T-helper 9 cell (primary cell): ENCODE measurements at places on chromosomes 3 and 15.

DNA sequence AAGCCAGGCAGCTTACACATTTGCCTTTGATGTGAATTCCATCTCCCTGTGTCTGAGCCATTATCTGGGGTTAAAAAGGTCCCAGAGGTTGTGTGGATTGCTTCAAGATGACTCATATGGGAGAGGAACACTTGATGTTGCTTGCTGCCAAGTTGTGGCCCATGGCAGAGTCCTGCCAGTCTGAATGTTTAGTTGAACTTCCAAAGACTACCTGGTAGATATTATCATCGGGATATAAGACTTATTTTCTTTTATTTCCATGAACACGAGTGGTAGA, 85.6 kb downstream of the TJP1 start:
- no peak for DNase-seq

DNA sequence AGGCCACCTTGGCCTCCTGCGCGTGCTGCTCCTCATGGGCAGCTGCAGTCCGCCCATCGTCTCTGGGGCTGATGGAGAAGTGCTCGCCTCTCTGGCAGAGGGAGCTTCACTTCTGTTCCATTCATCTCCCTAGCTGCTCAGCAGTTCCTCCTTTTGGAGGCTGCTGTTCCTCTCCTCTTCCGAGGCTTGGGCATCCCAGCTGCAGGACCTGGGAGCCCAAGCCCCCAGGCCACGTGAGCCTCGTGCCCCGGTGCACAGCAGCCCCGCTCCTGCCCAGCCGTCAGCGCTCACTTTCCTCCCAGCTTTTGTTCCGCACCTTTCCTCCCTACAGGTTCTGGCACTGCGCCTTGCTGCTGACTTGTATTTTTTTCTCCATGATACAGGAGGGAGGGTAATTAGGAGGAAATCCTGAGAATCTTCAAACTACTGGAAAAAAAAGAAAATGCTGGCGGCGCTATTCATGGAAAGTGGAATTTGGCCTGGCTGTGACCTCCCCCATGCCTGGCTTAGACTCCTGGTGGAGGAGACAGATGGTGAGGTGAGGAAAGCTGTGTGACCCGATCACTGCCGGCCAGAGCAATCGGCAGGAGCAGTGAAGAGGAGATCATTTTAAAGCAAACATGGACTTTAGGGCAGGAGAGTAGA, 210.1 kb downstream of the CHST2 start:
- no peak for DNase-seq

- DNase-seq, result no peak
Measured at GRCh38 chr15:84829428-84829827, 12.3 kb downstream of the ALPK3 start.

- no peak for DNase-seq
Measured at GRCh38 chr3:194617143-194617671, 16.0 kb downstream of the TMEM44 start.

GRCh38 chr15:100103828-100104227, 237.9 kb downstream of the ADAMTS17 start:
- DNase-seq, result no peak

- no peak for DNase-seq
Measured at GRCh38 chr3:113210604-113211329, 590 bp upstream of the BOC start.

GRCh38 chr3:53691885-53692284, 154.3 kb downstream of the CHDH start:
- no peak for DNase-seq

GRCh38 chr3:98482717-98483482, 14.6 kb upstream of the OR5K2 start:
- no peak for DNase-seq

DNA sequence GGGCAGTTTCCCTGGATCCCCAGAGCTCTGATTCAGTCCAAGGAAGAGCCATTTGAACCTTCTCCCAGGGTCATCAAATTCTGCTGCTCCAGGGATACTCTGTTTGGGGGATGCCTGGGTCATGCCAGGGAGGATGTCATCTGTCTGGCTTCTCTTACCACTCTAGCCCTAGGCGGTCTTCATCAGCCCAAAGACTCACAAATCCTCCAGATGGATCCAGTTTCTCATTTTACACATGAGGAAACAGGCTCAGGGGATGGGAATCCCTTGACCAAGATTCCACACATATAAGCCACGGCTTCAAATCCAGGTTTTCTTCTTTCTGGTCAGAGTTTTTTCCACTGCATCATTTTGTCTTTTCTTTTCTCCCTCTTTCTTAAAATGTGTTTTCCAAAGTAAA, 36.7 kb downstream of the SLC28A1 start:
- no peak for DNase-seq

GRCh38 chr3:197874653-197875052, 75.3 kb upstream of the RPL35A start:
- no peak for DNase-seq

DNA sequence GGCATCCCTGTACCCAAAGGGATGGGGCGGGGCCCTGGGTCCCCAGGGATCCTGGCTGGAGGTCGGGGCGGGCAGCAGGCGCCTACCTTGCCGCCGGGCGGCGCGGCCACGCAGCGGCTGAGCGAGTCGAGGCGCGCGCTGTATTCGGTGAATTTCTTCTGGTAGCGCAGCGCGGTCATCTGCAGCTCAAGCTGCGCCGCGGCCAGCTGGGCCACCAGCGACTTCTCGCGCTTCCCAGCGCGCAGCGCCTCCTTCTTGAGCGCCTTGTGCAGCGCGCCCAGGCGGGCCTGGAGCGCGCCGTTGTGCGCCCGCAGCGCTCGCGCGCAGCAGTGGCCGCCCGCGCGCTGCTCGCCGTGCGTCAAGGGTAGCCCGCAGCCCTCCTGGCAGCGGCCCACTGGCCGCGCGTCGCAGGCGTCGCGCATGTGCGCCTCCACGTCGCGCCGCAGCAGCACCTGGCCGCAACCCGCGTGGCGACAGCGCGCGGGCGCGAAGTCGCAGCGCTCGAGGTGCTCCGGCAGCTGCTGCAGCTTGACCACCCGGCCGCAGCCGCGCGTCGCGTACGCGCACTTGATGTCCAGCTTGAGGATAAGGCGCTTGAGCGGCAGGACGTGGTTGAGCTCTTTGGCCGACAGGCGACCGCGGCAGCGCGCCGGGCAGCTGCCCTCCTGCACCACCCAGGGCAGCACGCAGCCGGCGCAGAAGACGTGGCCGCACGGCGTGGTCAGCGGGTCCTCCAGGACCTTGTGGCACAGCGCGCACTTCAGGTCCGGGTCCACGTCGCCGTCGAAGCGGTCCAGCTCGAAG, 522 bp downstream of the PDZRN3 start:
- DNase-seq, result no peak

DNA sequence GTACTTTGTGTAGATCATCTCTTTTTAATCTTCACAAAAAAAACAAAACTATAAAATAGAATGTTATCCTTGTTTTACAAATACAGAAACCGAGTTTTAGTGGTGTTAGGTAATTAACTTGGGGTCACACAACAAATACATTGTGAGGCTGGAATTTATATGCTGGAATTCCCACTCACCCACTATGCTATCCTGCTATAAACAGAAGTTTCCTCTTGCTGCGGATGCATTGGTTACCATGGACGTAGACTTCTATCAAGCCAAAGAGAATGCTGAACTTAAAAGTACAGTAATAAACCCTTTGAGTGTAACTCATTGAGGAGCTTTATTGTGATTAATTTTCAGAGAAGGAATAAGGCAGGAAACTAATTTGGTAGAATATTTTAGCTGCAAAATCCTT, 9.2 kb downstream of the SNAP23 start:
- DNase-seq, result no peak

DNA sequence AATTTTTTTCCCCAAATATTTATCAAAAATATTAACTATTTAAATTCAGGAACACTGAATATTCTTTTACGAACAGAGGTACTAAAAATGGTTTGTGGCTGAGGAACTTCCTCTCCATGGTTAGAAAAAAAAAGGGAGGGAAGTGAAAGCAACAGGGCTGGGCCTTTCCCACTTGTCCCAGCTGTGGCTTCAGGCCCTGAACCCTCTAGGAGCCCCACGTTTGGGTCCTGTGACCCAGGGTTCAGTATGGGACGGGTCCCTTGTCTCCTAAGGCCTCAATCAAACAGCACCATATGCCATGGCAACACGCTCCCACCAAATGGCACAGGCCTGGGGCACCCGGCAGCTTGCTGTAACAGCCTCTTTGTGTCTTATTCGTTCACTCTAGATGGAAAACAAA, 32.4 kb downstream of the POC1A start:
- no peak for DNase-seq

DNA sequence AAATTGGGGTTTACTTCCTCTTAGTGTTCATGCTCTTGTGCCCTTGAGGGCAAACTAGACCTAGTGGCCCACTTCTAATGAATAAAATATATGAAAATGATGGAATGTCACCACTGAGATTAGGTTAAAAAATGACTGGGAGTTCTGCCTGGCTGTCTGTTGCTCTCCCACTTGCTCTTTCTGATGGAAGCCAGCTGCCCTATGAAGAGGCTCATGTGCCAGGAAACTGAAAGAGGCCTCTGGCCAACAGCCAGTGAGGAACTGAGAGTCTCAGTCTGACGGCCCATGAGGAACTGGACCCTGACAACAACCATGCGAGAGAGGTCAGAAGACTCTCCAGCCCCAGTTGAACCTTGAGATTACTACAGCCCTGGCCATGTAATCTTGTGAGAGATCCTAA, 107.1 kb upstream of the FHIT start:
- DNase-seq, result no peak

GRCh38 chr3:10601151-10601856, 95.9 kb upstream of the ATP2B2 start:
- no peak for DNase-seq

- DNase-seq, result no peak
Measured at GRCh38 chr3:42911551-42911950, 5.6 kb downstream of the ZNF662 start.

GRCh38 chr15:40108061-40108854, 421 bp downstream of the BMF start:
- no peak for DNase-seq

- no peak for DNase-seq
Measured at GRCh38 chr15:70382009-70382749, 284.5 kb upstream of the TLE3 start.

GRCh38 chr3:43609406-43609805, 12.4 kb downstream of the ANO10 start:
- DNase-seq, result no peak

DNA sequence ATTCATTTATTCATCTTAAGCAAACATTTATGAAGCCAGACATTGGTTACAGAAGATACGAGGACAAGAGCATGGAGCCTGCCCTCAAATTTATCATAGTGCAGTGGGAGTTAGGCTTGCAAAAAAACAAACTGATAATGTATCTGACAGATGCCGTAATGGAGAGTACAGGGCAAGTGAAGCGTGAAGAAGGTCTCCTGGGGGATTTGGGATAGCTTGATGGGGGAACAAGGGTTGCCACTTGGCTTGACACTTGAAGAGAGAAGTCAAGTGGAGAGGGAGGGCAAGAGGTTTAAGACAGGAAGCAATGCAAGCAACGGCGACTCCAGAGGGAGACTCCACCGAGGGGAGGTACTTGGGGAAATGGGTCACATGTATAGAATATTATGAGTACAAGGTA, 129.3 kb downstream of the SSR3 start:
- no peak for DNase-seq

DNA sequence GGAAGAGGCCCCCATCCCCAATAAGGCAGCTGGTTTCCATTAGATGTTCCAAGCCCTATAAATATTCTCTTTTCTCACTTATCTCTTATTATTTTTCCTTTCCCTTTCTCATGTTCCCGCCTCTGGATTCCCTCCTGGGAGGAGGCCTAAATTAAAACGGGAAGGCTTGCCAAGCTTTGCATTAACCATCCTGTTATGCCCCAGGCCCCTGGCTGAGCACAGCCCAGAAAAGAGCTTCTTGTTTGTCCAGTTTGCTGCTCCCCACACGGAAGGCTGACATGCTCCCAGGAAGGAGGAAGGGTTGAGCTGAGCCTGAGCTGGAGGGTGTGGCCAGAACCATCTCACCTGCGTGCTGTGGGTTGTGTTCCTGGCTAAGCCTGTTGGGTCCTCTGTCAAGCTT, 63.1 kb upstream of the BOC start:
- no peak for DNase-seq

GRCh38 chr3:46960081-46960701, 16.4 kb downstream of the CCDC12 start:
- DNase-seq, result no peak

DNA sequence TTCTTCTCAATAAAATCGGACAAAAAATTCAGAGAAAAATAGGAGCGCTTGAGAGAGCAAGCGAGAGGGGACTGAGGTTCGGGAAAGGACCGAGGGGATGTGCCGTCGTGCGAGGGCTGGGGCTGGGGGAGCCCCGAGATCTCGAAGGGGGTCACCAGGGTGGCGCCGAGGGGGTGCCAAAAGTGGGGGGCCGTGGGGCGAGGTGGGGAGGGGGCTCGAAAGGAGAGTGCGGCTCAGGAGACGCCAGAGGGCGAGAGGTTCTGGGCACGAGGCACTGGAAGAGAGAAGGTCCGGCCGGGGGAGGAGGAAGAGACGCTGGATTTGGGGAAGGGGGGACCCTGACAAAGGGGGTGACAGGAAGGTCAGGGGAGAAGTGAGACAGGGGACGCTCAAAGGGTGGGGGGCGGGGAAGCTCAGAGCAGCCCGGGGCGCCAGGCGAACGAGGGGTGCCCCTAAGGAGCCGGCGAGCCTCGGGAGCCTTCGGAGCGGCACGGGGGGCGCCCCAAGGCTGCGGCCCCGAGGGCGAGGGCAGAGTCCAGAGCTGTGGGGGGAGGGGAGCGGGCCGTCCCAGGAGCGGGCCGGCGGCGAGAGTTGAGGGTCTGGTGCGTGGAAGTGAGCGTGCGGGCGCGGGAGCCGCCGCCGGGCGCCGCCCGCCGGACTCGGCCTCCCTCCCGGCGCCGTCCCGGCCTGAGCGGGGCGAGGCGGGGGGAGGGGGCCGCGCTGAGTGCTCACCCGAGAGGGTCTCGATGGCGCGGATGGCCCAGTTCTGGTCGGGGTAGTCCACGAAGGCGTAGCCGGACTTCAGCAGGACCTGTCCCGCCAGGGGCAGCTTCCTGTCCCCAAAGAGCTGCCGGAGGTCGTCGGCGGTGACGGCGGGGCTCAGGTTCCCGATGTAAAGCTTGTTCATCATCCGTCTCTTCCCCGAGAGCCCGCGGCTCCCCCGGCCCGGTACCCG, 514 bp downstream of the IGF2BP2 start:
- DNase-seq, result no peak

- DNase-seq, result no peak
Measured at GRCh38 chr15:67149068-67149772, 83.8 kb downstream of the SMAD3 start.

DNA sequence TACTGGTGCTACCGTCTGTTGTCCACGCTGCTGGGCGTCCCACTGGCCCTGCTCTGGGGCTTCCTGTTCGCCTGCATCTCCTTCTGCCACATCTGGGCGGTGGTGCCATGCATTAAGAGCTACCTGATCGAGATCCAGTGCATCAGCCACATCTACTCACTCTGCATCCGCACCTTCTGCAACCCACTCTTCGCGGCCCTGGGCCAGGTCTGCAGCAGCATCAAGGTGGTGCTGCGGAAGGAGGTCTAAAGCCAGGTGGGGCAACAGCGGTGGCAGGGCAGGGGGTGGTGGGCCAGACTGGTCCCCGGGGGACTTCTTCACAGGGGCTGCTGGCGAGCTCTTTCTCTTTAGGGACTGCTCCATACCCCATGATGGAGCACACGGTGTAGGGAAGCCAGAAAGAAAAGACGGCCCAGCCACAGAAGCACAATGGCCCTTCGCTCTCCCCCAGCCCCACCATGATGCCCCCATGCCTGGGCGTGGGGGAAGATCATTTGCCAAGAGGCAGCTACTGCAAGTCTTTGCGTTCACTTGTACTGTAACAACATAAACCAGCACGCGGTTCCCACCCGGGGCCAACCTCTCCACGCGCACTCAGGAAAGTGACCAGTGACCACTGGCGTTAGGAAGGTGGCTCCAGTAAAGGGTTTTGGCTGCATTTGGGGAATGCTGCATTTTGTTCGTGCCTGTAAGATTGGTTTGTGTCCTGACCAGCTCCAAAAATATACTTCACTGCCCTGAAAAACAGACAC, 12.2 kb downstream of the CAV3 start:
- DNase-seq, result no peak
